ENCODE measurements at places on chromosomes 11 and 22. TPM values are rescaled to one million over a fixed set of nuclear protein-coding genes. Genes with fewer than 3 reads are reported as not detected.
A peak's percentile ranks its signal among the peaks of the same experiment; 100 is the strongest.

GRCh38 chr22:30435674-30436126 lies 10.1 kb downstream of the MTFP1 start:
- H3K4me1 ChIP-seq: no peaks in the 10 kb centered on the region
- H3K36me3 ChIP-seq: no peaks in the 10 kb centered on the region
- H3K4me3 ChIP-seq: no peak overlapping the region
- H3K27ac ChIP-seq: no peak overlapping the region

DNA sequence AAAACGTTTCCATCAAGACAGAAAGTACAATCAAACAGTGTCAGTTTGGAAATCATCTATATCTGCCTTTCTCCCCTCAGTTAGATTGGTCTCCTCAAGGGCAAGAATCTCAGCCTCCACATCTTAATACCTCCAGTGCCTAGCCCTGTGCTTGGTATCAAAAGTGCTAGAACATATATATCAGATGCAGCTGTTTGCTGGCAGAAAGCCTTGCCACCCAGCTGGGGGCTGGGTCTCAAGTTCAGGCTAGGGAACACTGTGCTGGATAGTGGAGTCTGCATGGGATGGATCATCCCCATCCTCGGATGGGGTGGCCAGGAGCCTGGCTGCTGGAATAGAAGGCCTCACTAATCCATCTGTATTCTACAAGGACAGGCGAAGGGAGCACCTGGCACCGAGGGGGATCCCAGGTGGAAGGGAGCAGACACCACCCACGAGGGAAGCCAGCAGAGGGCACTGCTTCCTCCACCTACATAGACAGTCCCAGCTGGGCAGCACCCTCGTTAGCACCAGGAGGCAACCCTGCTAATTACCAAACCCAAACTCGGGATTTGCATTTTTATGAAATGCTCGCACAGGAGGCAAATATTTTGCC lies 602.2 kb downstream of the BUD13 start:
- no peak overlapping the region for H3K27ac ChIP-seq
- no peak for DNase-seq
- H3K4me1 ChIP-seq: no peaks in the 10 kb centered on the region
- H3K4me3 ChIP-seq: no peak overlapping the region
- H3K27me3 ChIP-seq: peaks cover 8% of the 10 kb centered on the region

KCNJ4 gene
- not detected for total RNA-seq

GRCh38 chr22:23145878-23146470 lies 697 bp downstream of the RAB36 start:
- no peaks in the 10 kb centered on the region for H3K27me3 ChIP-seq
- peak overlapping the region; percentile 49 for H3K4me3 ChIP-seq
- DNase-seq: no peak
- H3K4me1 ChIP-seq: no peaks in the 10 kb centered on the region
- peak overlapping the region; percentile 70 for H3K27ac ChIP-seq

DNA sequence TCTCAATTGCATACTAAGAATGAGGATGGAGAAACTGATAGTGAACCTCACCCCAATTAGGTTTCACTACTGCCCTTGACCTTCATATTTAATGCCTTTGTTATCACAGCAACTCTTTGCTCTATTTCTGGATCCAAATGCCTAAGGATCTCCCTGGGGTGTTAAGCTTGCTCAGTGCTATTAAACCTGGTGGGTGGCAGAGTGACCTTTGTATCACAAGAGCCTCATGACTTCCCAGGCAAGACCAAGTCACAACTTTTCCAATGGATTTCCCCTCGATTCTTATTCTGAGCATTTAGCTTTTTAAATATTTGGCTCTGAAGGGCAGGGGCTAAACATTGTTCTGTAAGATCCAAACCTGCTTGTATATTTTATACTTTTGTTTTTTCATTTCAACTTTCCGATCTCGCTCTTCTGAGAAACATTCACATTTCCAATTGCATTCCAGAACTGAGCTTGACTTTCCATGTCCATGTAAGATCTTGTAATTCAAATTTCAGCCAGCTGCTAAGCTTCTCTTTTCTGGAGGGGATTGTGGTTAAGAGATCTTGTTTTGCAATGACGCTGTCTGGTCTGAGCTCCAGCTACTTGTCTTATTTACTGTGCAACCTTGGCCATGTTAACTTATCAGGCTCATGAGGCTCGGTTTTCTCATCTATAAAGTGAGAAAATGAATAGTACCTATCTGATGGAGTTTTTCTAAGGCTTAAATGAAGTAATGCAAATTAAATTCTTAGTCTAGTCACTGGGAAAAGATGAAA lies 6.4 kb upstream of the EHF start:
- no peaks in the 10 kb centered on the region for H3K4me1 ChIP-seq
- H3K36me3 ChIP-seq: no peaks in the 10 kb centered on the region
- no peaks in the 10 kb centered on the region for H3K27me3 ChIP-seq
- no peak overlapping the region for H3K4me3 ChIP-seq

DNA sequence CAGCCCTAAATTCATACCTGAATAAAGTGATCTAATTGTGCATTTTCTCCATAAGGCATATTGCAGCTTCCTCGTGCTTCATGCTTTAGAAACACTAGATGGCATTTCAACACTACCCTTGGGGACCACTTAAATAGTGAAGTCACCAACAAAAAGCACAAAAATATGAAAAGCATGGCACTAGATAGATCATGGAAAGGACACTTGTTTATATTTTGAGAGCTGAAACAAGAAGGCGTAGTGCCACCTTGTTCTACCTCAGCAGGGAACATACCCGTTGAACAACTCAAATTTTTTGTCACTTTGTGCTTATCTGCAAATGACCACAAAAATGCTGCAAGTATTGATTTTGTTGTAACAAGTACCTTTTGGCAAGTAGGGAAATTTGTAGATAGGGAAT lies 8.6 kb downstream of the TBCEL start:
- H3K4me3 ChIP-seq: no peak overlapping the region
- no peak for DNase-seq
- no peaks in the 10 kb centered on the region for H3K36me3 ChIP-seq
- H3K27me3 ChIP-seq: no peaks in the 10 kb centered on the region
- H3K27ac ChIP-seq: no peak overlapping the region

TEX12 gene
- 0.68 TPM for total RNA-seq

GRCh38 chr11:31809857-31810778 lies 1.0 kb downstream of the PAX6 start:
- H3K4me1 ChIP-seq: no peaks in the 10 kb centered on the region
- no peaks in the 10 kb centered on the region for H3K36me3 ChIP-seq
- peak; percentile 61 for DNase-seq
- H3K4me3 ChIP-seq: peak overlapping the region; percentile 43
- peaks cover 100% of the 10 kb centered on the region for H3K27me3 ChIP-seq
- no peak overlapping the region for H3K27ac ChIP-seq

SLC17A6 gene
- total RNA-seq: not detected

SOX10 gene
- total RNA-seq: 3.8 TPM

MICAL3 gene
- 94.2 TPM for total RNA-seq

GRCh38 chr22:46039535-46039934 lies 62.6 kb upstream of the WNT7B start:
- DNase-seq: no peak
- peak overlapping the region; percentile 51 for H3K27ac ChIP-seq
- peaks cover 43% of the 10 kb centered on the region for H3K4me1 ChIP-seq
- no peaks in the 10 kb centered on the region for H3K27me3 ChIP-seq

RTN3 gene
- total RNA-seq: 89.5 TPM

DNA sequence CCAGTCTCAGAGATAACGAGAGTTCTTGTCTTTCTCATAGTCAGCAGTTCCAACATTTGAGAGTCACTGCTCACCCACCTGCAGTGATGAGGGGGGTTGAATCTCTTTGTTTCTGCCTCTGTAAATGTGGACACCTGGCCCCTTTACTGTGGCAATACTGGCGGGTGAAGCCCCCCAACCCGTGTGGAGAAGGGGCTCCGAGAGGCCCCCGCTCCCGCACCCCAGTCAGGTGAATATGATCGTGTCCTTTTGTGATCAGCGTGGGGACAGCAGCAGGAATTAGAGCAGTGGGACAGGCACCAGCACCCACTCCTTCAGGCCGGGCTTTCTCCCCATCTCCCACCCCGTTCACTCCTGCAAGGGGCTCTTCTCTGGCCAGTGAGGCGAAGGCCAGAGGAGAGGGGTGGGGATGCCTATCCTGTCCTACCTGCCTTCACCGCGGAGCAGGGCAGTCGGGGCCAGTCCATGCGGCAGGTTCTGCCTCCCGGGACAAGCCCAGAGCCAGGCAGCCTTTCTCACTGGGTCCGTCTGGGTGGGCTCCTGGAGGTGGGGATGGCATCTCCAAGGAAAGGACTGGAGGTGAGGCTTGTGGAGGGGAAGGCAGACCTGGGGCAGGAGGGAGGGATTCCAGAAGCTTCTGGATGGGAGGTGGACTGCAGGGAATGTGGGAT lies 12.7 kb upstream of the CELSR1 start:
- no peak overlapping the region for H3K4me3 ChIP-seq
- H3K36me3 ChIP-seq: no peaks in the 10 kb centered on the region
- no peaks in the 10 kb centered on the region for H3K4me1 ChIP-seq
- H3K27ac ChIP-seq: no peak overlapping the region

DNA sequence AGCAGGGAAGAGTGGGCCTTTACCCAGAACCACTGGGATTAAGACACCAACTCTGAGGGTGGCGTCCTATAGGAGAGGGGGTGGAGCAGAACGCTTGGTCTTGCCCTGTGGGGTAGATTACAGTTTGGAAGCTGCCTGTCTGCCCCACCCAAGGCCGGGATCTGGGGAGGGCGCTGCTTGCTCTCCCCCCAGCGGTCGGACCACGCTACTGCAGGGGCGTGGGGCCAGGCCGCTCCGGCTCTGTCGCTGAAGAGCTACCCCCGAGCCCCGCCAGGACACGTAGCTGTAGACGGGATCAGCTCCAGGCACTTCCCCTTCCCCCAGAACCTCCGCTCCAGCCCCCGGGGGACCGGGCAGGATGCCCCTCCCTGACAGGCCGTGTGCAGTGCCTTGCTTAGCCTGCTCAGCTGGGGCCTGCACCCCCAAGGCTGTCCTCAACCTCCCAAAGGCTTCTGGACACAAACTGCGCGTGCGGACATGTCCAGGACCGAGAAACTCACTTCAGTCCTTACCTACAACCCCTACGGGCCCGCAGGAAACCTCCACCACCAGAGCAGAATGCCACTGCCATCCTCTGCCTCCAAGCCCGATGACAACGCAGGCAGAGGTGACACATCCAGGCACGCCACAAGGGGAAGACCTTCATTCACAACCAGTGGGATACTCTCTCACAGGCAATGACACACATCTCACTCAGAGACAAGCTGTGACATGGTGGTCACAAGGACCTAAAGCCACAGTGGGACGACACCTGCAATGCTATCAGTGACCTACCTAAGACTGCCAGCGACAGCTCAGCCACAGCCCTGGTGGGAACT lies 3.6 kb downstream of the AHNAK start:
- H3K4me3 ChIP-seq: peak overlapping the region; percentile 97
- H3K4me1 ChIP-seq: peaks cover 74% of the 10 kb centered on the region
- H3K27ac ChIP-seq: peak overlapping the region; percentile 100
- H3K36me3 ChIP-seq: no peaks in the 10 kb centered on the region

GRCh38 chr11:56625946-56626345 lies 11.3 kb upstream of the OR5M1 start:
- no peak overlapping the region for H3K27ac ChIP-seq
- no peaks in the 10 kb centered on the region for H3K4me1 ChIP-seq
- no peak for DNase-seq
- no peaks in the 10 kb centered on the region for H3K36me3 ChIP-seq
- no peaks in the 10 kb centered on the region for H3K27me3 ChIP-seq

GRCh38 chr11:36292311-36292722 lies 3.1 kb upstream of the COMMD9 start:
- no peak overlapping the region for H3K4me3 ChIP-seq
- no peak for DNase-seq
- H3K27me3 ChIP-seq: no peaks in the 10 kb centered on the region
- no peak overlapping the region for H3K27ac ChIP-seq

C11orf65 gene
- 0.36 TPM for total RNA-seq

SLC37A2 gene
- 7.4 TPM for total RNA-seq

MPZL2 gene
- total RNA-seq: 8.0 TPM

DNA sequence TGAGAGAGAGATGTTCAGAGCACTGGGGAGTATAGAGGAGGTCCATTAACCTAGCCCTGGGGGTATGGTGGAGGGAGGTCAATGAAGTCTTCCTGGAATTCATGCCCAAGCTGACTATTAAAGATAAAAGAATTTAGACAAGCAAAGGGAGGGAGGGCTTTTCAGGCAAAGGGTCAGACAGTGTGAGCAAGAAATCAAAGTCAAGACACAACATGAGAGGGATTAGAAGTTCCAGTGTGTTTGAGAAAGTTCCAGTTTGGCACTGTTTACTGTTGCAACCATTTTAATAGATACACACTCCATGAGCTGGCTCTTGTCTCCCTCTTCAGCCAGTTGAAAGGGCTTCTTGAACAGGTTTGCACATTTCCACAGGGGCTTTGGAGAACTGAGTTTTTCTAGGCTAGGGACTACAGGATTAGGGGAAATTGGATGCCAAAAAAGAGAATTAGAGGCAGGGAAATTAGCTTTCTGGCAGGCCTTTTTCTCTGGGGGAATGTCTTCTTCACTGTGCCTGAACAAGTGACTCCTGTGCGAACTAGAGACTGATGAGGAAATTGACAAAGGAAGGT lies 14.7 kb upstream of the NNMT start:
- H3K27me3 ChIP-seq: no peaks in the 10 kb centered on the region
- no peak overlapping the region for H3K27ac ChIP-seq
- H3K4me1 ChIP-seq: peaks cover 23% of the 10 kb centered on the region
- no peaks in the 10 kb centered on the region for H3K36me3 ChIP-seq
- no peak overlapping the region for H3K4me3 ChIP-seq

DNA sequence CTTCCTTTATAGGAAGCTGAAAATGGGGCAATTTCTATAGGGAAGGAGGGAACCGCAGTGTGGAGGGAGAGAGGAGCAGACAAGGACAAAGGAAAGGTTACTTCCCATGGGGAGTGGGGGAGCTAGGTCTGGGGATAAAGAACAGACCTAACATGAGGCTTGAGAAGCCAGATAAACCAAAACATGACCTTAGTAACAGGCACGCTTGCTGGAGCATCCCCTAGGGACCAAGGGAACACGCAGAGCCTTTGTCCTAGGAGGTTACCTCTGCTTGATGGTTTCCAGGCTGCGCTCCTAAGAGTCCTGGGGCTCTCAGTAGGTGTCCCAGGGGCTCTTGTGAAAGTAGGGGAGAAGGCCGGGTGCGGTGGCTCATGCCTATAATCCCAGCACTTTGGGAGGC lies 271.4 kb upstream of the NCAM1 start:
- H3K27me3 ChIP-seq: no peaks in the 10 kb centered on the region
- no peaks in the 10 kb centered on the region for H3K36me3 ChIP-seq

SCN2B gene
- total RNA-seq: 1.3 TPM

DNA sequence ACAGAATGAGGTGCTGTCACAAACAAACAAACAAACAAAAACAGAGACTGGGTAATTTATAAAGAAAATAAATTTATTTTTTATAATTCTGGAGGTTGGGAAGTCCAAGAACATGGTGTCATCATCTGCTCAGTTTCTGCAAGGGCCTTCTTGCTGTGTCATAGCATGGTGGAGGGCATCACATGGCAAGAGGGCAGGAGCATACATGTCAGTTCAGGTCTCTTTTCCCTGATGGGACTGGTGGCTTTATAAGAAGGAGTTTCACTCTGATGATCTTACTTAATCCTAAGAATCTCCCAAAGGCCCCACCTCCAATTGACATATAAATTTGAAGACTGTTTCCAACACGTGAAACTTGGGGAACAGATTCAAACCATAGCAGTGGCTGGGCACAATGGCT lies 135.7 kb downstream of the NECTIN1 start:
- H3K36me3 ChIP-seq: no peaks in the 10 kb centered on the region
- no peaks in the 10 kb centered on the region for H3K4me1 ChIP-seq
- no peak overlapping the region for H3K4me3 ChIP-seq
- H3K27ac ChIP-seq: no peak overlapping the region

GALNT18 gene
- total RNA-seq: 41.0 TPM

Measured in sigmoid colon (tissue), 7 donors.